ENCODE measurements at places on chromosomes 7 and 10.

DNA sequence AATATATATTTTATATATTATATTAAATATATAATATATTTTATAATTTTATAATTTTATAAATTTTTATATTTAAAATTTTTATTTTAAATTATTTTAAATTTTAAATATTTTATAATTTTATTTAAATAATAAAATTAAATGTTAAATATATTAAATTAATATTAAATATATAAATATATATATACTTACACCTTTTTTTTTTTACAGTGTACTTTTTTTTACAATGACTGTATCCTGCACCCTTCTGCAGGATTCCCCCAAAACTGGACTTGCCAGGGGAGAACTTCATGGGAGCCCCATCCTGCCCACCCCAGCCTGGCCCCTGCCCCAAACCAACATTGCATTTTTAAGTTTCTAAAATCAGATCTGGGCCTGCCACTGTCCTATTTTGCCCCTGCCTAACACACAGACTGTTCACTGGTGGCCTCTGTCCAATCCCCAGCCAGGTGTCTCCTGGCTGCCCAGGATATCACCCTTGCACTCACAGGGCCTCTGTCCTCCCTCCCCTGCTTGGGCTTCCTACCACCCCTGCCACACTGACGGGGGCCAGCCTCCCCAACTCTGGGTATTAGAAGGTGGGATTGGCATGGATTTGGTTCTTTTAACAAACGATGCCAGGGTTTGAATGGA is 138.0 kb downstream of the ADCY1 start:
- no peaks in the 10 kb centered on the region for H3K27me3 ChIP-seq
- no peaks in the 10 kb centered on the region for H3K36me3 ChIP-seq
- H3K27ac ChIP-seq: no peak overlapping the region
- DNase-seq: peak; percentile 77

- no peaks in the 10 kb centered on the region for H3K27me3 ChIP-seq
- no peak overlapping the region for H3K27ac ChIP-seq
Observed at GRCh38 chr7:37504801-37505200, 56.1 kb upstream of the ELMO1 start.

DNA sequence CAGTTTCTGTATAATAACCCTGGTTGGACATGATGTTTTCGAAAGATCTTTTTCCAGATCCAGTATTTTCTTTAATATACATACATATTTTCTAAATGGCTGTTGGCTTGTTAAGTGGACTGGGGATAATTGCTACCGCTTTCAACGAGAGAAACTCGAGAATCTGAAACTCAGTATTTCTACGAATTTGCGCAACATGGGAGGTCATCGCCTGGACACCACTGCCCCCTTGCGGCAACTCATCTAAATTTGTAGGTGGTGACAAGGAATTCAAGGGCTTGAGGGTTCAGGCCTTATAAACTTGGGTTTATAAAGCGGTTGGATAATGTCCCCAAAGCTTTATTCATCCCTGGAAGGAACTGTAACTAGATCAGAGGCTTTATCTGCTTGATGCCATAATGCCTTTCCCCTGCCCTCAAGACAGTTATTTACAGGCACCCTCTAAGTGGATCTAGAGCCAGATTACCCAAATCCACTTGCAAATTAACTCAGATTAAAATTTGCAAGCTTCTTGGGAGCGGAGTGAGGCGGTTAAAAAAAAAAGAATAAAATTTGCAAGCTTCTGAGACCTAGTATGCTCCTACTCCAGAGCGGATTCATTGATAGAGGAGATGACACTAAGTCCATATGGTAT is 21.3 kb upstream of the KCNK18 start:
- peaks cover 14% of the 10 kb centered on the region for H3K4me1 ChIP-seq
- no peaks in the 10 kb centered on the region for H3K36me3 ChIP-seq
- DNase-seq: no peak
- peak overlapping the region; percentile 49 for H3K4me3 ChIP-seq

- no peaks in the 10 kb centered on the region for H3K27me3 ChIP-seq
- no peaks in the 10 kb centered on the region for H3K36me3 ChIP-seq
- H3K4me1 ChIP-seq: peaks cover 3% of the 10 kb centered on the region
- no peak overlapping the region for H3K4me3 ChIP-seq
- DNase-seq: no peak
- H3K27ac ChIP-seq: no peak overlapping the region
Observed at GRCh38 chr10:121442086-121442935, 155.9 kb downstream of the FGFR2 start.

GRCh38 chr7:4162884-4163564 is 519.1 kb upstream of the FOXK1 start:
- H3K27me3 ChIP-seq: no peaks in the 10 kb centered on the region
- no peaks in the 10 kb centered on the region for H3K36me3 ChIP-seq
- no peak overlapping the region for H3K27ac ChIP-seq
- H3K4me3 ChIP-seq: no peak overlapping the region

DNA sequence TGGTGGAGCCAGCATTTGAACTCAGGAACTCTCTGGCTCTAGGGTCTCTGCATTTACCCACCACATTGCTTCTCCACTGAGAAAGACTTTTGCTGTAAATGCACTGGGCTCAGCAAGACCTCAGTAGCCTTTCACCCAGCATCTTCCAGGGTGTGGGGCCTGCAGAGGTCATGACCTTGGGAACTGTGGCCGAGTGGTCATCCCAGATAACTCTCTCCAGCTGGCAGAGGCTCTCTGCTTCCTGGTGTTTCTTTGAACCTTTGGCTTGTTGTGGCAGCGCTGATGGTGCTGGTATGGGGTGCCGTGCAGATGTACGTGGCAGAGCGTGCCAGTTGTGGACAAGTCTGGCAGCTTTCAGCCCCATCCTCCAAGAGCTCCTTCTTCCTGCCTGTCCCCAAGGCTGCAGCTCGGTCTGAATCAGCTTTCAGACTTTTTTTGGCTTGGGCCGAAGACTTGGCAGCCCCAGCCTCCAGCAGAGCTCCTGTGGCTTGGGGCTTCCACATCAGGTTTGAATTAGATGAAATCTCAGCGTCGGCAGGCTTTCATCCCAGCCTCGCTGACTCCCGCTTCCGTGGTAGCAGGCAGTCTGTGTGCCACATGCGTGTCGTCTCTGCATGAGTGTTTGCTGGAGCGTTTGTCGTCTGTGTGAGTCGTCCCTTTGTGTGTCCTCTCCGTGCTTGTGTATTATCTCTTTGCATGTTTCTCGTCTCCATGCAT is 21.5 kb downstream of the ADAMTS14 start:
- no peak for DNase-seq
- no peak overlapping the region for H3K4me3 ChIP-seq
- no peak overlapping the region for H3K27ac ChIP-seq
- peaks cover 15% of the 10 kb centered on the region for H3K4me1 ChIP-seq
- H3K27me3 ChIP-seq: no peaks in the 10 kb centered on the region

DNA sequence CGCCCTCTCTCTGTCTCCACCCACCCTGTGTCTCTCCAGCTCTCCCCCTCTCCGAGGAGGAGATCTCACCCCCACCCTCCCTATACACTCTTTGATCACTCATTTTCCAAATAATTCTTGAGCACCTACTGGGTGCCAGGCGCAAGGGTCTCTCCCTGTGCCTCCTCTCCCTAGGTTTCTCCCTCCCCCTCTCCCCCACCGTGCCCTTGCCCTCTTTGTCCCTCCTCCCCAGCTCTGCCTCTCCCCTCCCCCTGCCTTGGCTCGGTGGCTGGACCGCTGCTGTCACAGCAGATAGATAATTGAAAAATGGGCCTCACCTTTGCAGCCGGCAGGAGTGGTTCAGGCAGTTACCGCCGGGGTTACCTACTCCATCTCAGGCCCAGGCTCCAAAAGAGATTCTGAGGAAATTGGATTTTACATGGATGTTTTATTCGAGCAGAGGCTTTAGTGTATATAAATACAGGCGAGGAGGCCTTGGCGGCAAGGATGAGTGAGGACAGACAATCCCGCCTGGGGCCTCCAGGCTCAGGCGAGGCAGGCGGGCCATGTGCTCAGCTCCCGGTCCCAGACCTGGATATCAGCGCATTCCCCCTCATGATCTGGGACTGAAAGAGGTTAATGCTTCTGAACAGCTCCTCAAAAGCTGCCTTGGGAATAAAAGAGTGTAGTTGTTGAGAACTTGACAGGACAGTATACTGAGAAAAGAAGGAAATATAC is 60.8 kb upstream of the BTRC start:
- H3K4me3 ChIP-seq: peak overlapping the region; percentile 60
- H3K27ac ChIP-seq: no peak overlapping the region
- H3K36me3 ChIP-seq: no peaks in the 10 kb centered on the region
- peaks cover 100% of the 10 kb centered on the region for H3K27me3 ChIP-seq
- peaks cover 30% of the 10 kb centered on the region for H3K4me1 ChIP-seq

- no peaks in the 10 kb centered on the region for H3K27me3 ChIP-seq
- DNase-seq: no peak
- peaks cover 34% of the 10 kb centered on the region for H3K4me1 ChIP-seq
- H3K36me3 ChIP-seq: no peaks in the 10 kb centered on the region
- no peak overlapping the region for H3K4me3 ChIP-seq
Observed at GRCh38 chr7:116316838-116317628, 106.7 kb downstream of the TES start.

- H3K4me1 ChIP-seq: peaks cover 34% of the 10 kb centered on the region
- no peaks in the 10 kb centered on the region for H3K36me3 ChIP-seq
- no peaks in the 10 kb centered on the region for H3K27me3 ChIP-seq
Observed at GRCh38 chr7:725223-726005, 1.1 kb upstream of the DNAAF5 start.

DNA sequence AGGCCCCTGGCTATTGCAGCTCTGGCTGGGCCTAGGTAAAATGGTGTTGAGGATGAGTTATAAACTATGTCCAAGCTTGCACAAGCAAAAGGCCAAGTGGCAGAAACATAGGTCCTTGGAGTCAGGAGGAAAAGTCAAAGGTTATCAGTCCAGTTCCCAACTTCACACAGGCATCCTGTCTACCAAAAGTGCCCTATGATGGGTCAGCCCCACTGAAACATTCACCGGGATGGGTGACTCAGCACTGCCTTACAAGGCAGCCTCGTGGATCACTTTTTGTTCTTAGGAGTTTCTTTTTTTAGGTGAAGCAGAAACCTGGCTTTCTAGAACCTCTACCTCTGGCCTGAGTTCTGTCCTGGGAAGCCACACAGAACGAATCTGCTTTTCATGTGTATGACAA is 158.8 kb upstream of the LYZL2 start:
- no peaks in the 10 kb centered on the region for H3K27me3 ChIP-seq
- no peaks in the 10 kb centered on the region for H3K36me3 ChIP-seq
- H3K4me1 ChIP-seq: peaks cover 23% of the 10 kb centered on the region
- H3K4me3 ChIP-seq: no peak overlapping the region

Measured in esophagus muscularis mucosa (tissue), 4 donors.